H7 (cell line): ENCODE measurements at places on chromosomes 13 and 19.

- DNase-seq = no peak
These were observed 49.0 kb downstream of the ARHGEF18 start for GRCh38 chr19:7397687-7398086.

DNA sequence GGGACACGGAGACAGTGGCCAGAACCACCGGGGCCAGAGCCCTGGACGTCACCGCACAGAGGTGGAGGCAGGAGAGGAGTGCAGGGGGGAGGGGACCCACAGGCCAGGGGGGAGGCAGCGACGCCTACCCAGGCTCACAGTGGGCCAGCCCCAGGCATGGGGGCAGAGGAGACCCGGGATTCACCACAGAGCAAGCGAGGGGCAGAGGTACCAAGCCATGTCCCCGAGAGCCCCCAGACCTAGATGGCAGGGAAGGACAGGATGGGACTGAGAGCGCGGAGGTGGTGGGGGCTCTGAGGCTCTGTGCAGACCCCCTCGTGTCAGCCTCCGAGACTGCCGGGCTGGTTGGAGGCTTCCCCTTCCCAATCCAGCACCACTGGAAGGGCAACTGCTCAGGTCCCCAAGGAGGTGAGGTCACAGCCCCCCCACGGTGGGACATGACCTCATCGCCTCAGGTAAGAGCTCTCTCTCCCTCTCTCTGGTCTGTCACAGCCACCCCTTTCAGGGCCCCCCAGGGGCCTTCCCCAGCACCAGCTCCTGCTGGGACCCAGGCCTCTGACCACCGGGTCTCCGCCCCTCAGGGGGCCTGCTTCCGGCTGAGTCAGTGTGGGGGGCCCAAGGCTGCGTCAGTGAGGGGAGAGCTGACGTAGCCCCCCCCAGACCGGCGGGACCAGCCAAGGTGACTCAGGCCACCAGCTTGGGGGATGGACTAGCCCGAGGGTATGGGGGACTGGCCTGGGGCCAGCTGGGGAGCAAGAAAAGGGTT lies 2.2 kb upstream of the IL11 start:
- DNase-seq = peak; percentile 73

GRCh38 chr13:50668691-50669271 lies 174.7 kb downstream of the DLEU7 start:
- no peak for DNase-seq

GRCh38 chr13:44220948-44221347 lies 152.7 kb upstream of the SERP2 start:
- DNase-seq = no peak

- DNase-seq = peak; percentile 77
These were observed 720 bp downstream of the FARP1 start for GRCh38 chr13:98143601-98144026.

GRCh38 chr13:21420706-21421105 lies 38.4 kb downstream of the ZDHHC20 start:
- DNase-seq = no peak

DNA sequence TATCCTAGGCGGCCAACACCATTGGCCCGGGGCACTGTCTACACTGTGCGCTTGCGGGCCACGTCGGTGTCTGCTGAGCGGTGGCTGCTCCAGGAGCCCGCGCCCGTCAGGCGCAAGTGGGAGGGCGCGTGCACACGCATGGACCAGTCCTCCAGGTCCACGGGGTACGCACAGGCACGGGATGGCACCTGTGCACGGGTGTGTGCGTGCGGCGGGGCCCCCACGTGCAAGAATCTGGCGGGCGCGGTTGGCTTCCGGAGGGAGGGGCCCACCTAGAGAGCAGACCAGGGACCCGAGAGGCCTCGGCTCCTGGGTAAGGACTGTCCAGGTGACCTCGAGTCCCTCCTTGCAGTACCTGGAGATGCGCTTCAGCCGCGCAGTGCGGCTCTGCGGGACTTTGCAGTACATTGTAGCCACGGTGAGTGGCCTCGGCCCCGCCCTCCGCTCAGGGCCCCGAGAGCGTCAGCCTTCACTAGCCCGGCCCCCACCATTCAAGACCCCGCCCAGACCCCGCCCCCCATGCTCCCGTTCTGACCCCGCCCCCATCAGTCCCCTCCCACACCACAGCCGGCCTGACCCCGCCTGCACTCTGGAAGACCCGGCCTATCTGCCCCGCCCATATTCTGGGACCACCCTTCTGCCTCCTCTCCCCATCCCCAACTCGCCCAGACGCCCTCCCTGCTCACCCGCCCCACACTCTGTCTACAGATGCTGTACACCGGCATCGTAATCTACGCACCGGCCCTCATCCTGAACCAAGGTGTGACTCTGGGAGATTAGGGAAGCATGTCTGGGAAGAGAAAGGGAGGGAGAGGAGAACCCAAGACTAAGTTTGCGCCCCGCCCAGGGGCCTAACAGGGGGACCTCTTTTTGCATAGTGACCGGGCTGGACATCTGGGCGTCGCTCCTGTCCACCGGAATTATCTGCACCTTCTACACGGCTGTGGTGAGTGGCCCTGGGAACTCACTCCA lies 2.3 kb downstream of the SLC5A5 start:
- DNase-seq = peak; percentile 99

DNA sequence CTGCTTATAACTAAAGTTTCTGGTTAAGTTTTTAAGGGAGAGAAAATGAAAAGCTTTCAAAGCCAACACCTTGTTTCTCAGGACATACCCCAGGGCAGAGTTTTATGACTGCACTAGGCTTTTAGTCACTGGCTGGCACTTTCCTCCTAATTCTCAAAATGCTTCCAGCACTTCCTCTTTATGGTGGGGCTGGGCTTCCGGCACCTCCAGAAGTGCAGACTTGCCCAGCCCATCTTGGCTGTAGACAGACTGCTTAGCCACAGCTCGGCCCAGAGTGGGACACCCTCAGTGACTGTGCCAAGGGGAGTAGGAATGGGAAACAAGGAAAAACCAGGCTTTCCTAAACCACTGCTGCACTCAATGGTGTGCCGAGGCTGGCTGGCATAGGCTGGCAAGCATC lies 23.2 kb upstream of the GTF3A start:
- DNase-seq = no peak

DNA sequence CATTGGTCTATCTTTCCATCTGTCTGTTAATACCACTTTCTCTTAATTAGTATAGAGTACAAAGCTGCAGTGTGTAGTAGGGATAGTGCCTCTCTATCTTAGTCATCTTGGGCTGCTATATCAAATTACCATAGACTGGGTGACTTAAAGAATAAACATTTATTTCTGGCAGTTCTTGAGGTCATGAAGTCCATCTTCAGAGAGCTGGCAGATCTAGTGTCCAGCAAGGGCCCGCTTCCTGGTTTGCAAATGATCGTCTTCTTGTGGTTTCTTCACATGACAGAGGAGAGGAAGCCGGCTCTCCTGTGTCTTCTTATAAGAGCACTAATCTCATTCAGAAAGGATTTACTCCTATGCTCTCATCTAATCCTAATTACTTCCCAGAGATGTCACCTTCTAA lies 6.1 kb downstream of the ZNF700 start:
- no peak for DNase-seq

DNA sequence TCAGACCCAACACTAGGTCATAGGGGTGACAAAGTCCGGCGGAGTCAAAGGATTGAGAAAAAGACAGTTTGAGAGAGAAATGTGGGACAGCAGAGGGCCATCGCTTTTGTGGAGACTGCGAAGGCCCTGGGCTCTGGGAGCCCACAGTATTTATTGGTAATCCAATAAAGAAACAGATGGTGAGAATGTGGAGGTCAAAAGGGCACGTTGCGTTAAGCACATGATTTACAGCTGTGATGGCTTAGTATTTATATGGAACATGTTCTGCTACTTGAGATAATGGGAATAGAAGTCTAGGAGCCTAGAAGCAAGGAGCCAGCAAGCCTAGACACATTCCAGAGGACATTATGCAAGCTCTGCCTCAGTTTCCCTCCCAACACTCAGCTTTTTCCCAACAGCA lies 2521.1 kb downstream of the PCDH9 start:
- no peak for DNase-seq

DNA sequence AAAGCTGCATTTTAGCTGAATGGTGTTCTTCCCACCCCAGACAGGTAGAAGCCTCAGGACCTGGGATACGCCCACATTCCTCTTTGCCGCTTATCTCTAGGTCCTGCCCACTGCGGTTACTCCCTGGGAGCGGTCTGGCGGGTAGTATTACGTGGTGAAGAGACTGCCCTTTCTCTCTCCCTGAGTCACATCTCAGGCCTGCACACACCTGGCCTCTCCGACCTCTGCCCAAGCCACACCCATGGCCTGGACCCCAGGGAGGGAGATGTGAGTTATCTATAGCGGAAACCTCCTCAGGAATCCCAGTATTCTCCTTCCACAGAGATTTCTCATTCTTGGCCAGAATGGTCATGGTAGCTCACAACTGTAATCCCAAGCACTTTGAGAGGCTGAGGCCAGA lies 17.3 kb downstream of the RHPN2 start:
- peak; percentile 63 for DNase-seq

DNA sequence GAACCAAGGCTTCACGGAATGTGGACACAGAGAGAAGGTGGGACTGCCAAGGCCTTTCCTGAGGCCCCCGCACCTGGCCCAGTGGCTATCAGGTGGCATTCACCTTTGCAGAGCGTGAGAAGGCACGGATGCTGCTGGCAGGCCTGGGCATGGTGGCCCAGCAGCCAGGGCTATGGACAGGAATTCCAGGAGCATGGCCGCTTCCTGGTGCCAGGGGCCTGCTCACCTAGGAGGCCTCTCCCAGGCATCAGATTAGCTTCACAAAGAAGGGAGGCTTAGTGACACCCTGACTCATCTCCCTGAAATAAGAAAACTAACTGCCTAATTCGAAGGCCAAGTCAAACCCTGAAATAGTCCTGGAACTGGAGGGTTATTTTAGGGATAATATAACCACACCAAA lies 155.8 kb downstream of the TEX29 start:
- peak; percentile 43 for DNase-seq

- DNase-seq = no peak
These were observed 87.0 kb downstream of the MAB21L1 start for GRCh38 chr13:35389535-35389934.

- no peak for DNase-seq
These were observed 336.3 kb downstream of the UQCRFS1 start for GRCh38 chr19:28876609-28877123.

- DNase-seq = peak; percentile 89
These were observed at the start of gene PVR for GRCh38 chr19:44643605-44644401. PVR (plus strand) TSS chr19:44643910; CDS start chr19:44644097, 187 bp downstream.

GRCh38 chr19:49127674-49128544 lies 8.6 kb downstream of the PPFIA3 start:
- DNase-seq = peak; percentile 99

DNA sequence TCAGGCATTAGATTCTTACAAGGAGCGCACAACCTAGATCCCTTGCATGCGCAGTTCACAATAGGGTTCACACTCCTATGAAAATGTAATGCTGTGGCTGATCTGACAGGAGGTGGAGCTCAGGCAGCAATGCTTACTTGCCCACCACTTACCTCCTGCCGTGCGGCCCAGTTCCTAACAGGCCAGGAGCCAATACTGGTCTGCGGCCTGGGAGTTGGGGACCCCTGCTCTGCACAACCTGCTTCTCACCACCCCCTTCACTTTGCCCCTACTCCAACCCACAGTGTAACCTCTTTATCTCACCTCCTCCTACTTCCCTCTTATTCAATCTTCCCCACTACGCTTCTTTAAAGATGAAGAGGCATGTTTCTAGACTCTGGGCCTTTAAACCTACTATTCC lies 240.2 kb downstream of the RGCC start:
- DNase-seq = no peak

- DNase-seq = no peak
These were observed 2.9 kb upstream of the HTR2A start for GRCh38 chr13:46899801-46900200.

GRCh38 chr19:51226067-51226466 lies 1.2 kb downstream of the CD33 start:
- no peak for DNase-seq

- DNase-seq = no peak
These were observed 1594.5 kb upstream of the PCDH20 start for GRCh38 chr13:63010072-63010658.

DNA sequence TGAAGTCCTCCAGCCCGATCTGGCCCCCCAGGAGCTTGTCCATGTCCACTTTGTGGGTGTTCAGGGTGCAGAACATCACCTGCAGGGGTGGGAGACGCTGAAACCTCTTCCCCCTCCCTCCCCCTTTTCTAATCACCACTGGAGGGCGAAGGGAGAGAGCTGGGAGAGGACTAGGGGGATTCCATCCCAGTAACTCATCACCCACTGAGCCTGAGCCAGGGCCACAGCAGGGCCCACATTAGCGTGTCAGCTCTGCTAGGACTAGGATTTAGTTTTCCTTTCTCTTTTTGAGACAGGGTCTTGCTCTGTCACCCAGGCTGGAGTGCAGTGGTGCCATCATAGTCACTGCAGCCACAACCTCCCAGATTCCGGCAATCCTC lies 5.5 kb upstream of the PTGER1 start:
- peak; percentile 64 for DNase-seq

- no peak for DNase-seq
These were observed 69.6 kb downstream of the STK24 start for GRCh38 chr13:98507282-98507797.

DNA sequence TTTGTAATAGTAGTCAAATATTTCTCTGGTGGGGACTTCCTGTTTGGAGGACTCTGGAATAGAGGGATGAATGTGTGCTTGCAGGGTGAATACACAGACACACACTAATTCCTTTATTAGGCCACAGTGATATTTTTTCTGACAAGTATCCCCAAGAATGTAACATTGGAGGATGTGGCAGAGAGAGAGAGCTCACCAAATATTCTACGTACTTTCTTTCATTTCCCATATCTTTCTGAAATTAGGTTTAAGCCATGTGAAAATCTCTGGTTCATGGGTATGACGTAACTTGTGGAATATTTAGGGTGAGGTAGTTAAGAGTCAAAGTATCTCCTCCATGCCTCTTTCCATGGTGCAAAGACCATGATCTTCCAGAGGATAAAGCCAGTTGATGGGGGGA lies 463.4 kb downstream of the DIAPH3 start:
- no peak for DNase-seq

- no peak for DNase-seq
These were observed 150.7 kb downstream of the FOXO1 start for GRCh38 chr13:40515702-40516101.
